ENCODE measurements at places on chromosomes 7 and 10.

- DNase-seq: no peak
Measured at GRCh38 chr10:1628757-1629156, 108.6 kb downstream of the ADARB2 start.

- DNase-seq: no peak
Measured at GRCh38 chr10:80288849-80289248, 609 bp downstream of the MAT1A start.

DNA sequence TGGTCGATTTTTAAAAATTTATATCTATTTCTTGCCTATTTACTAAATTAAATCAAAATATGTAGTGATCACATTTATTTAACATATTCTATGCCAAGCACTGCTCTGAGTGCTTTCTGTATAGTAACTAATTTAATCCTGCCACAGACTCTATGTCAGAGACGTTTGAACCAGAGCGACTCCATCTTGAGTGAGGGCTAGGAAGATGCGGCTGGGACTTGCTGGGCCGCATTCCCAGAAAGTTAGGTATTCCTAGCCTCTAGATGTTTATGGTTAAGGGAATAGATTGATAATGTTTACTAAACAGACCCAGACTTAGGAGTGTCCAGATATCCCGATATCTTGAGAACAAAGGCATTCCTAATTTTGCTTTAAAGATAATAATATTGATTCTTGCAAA is 3.2 kb upstream of the GSTO1 start:
- DNase-seq: no peak

GRCh38 chr10:28186887-28187578 is 115.8 kb downstream of the MPP7 start:
- no peak for DNase-seq

DNA sequence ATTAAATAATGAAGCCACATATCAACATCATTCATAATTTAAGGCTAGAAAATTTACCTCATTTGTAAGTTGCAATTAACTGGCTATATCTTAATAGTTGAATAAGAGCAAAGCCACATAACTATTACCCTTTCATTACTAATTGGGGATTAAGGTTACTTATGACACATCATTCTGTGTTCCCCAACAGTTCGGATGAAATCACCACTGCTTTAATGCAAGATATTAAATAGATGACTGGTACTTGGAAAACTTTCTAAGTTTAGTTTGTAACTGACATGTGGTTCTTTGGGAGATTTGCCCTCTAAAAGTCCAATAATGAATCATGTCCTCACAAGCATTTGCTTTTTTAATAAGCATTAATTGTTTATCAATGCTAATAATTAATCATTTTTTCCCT is 109.1 kb downstream of the MTERF1 start:
- DNase-seq: no peak

GRCh38 chr10:33382216-33382600 is 47.7 kb upstream of the NRP1 start:
- DNase-seq: no peak

- DNase-seq: no peak
Measured at GRCh38 chr7:5539013-5539411, 115.4 kb upstream of the TNRC18 start.

GRCh38 chr10:25747084-25747483 is 186.9 kb upstream of the MYO3A start:
- DNase-seq: no peak

DNA sequence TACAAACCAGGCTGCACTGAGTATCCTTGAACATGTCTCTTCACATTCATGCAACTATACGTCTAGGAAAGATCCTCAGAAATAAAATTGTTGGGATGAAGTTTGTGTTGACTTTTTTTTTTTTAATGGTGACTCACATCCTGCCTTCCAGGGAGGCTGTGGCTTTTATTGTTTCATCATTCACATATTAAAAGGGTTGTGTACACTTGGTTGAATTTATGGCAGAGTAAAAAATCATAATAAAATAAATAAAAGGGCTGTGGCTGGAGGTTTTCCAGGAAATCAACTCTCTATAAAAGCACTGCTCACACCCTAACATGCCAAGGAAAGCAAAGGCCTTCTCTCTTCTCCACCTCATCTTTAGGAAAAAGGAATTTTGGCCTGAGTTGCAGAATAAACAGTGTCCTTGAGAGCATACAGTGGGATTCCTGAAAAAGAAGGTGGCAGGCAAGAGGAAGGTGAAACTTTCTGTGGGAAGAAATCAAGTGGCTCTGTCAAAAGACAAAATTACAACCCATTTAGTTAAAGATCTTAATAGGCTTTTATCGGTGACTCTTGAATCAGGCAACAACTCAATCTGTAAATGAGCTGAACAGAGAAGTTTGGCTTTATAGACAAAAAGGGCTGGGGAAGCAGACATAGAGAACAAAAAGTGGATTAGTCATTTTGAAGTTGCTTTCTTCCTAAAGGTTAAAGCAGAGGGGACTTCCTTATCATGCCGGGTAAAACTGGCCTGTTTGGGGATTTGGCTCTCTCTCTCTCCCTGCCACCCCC is 41.6 kb upstream of the FHIP2A start:
- DNase-seq: no peak

- DNase-seq: no peak
Measured at GRCh38 chr10:81847675-81848074, 27.3 kb upstream of the NRG3 start.

DNA sequence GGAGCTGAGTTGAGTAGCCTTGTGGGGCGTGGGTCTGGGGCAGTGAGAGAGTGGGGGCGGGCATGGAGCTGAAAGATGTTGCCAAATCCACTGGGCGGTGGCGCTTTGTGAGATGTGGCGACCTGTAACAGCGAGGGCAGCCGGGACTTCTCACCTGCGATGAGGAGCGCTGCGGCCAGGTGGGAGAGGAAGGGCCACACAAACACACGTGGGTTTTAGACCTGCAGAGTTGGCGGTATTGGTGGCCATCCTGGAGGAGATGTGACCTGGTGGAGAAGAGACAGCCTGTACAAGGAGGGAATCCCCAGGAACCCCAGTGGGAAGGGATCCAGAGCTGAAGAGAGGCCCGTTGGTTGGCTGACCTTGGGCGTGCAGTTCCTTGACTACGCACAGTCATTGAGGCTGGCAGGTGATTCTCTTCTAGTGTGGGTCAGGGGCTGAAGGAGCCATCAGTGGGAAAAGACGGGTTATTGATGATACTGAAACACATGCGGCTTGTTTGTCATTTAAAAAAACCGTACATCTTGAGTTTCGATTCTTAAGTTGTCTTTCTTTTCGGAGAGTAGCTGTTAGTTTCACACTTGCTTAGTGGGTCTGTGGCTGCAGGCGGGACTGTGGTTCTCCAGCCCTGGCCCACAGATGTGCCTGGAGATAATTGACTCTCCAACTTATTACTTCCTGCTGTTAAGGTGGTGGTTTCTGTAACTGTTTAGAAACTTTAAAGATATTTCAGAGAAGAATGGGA is 2.4 kb downstream of the CHST12 start:
- no peak for DNase-seq

GRCh38 chr7:19491821-19492452 is 216.9 kb downstream of the POLR1F start:
- no peak for DNase-seq

- no peak for DNase-seq
Measured at GRCh38 chr10:93591065-93591808, 9.8 kb downstream of the RBP4 start.

- no peak for DNase-seq
Measured at GRCh38 chr10:119022846-119023552, 6.5 kb upstream of the NANOS1 start.

DNA sequence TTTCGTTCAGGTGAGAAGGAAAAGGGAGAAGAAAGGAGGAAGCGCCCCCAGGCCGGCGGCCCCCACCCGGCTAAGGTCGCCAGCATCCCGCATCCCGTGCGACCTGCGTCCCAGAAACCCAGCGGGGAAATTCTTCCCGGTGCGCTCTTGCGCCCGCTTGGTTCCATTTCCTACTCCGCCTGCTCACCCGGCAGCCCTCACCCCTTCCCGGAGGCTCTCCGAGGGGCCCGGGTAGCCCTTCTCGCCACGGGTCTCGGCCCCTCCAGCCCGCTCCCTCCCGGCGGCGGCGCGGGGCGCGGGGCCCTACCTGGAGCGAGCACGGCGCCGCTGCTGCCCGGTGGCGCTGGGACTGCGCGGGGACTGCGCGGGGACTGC is at the start of gene PRKCQ:
PRKCQ (minus strand) TSS at position 373 of the 375 bp plus-strand sequence. CDS start 65,141 bp downstream, outside the sequence.
- no peak for DNase-seq

- no peak for DNase-seq
Measured at GRCh38 chr7:36393826-36394225, 4.2 kb downstream of the ANLN start.

DNA sequence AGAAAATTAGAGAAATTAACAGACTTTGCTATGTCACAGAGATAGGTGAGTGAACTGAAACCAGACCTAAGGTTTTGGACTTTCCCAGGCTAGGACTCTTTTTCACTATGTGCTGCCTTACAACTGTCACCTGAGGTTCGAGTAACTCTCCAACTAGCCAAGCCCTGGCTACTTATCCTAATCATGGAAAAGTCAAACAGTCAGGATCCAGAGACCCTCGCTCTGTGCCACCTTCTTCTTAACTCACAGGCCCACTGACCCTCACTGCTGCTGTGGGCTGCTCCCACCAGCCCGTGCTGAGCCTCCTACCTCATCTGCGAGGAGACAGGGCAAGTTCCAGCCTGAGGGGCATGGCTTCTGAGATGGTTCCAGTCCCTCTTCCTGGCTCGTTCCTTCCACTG is 211.4 kb upstream of the KLF14 start:
- DNase-seq: no peak

GRCh38 chr7:99784007-99784406 is at the start of gene CYP3A4:
Gene CYP3A4 (minus strand): TSS chr7:99784184. CDS start chr7:99784081, 103 bp downstream.
- DNase-seq: no peak

DNA sequence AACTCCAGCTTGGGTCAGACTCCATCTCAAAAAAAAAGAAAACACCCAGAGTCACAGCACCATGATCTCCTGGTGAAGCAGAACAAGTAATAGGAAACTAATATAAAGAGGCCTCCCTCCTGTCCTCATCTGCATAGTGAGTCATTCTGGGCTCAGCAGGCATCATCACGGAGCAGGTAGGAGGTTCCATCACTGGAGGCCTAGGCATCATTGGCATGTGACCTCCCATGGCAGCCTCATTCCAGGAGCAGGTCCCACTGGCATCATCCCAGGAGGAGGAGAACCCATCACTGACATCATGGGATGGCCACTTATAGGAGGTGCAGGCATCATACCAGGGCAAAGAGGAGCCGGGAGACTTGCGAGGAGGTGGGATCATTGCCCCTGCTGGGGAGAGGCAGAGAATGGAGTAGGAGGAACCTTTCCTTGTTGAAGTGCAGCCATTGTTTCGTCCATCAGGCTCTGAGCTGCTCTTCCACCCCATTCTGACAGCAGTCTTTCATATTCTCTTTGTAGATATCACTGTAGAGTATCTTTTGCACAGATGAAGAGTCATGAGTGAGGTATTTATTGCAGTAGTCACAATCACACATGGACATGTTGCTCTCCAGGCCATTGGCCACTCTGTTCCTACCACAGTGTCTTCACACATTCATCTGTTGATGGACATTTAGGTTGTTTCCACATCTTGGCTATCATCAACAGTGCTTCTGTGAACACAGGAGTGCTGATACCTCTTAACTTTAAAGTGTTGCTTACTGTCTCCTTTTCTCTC is 73.8 kb downstream of the OSBPL3 start:
- DNase-seq: no peak

GRCh38 chr7:83271212-83272099 is 108.8 kb upstream of the PCLO start:
- DNase-seq: no peak

GRCh38 chr7:91201442-91202113 is 62.7 kb upstream of the FZD1 start:
- no peak for DNase-seq

DNA sequence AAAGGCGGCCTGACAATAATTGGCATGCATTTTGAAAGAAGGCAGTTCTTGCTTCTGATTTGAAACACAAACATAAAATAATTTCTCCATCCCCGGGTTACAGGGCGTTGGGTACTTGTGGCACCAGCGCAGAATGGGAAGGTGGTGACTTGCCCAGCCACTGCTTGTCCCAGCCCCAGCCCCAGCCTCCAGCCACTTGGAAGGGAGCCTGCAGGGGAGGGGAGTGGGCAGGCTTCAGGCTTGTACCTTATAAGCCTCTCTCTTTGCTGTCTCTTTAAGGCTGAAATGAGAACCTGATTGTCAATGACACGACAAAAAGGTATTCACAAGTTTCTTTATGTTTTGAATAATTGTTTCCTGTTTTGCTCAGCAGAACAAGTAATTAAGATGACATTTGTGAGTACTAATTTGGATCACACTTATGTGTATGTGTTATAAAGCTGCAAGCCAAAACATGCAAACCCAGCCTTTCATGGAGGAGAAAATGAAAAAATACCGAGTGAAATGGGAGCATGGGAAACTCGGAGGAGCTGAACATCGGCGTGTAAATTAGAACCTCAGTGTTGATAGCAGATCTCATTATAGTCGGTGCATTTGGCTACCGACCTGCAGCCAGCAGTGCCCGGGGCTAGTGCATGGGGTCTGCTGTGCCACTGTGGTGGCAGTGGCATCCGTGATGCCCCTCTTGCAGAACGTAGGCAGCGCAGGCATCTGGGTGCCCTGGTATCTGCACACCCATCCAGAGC is 129.9 kb downstream of the EBF3 start:
- DNase-seq: no peak

DNA sequence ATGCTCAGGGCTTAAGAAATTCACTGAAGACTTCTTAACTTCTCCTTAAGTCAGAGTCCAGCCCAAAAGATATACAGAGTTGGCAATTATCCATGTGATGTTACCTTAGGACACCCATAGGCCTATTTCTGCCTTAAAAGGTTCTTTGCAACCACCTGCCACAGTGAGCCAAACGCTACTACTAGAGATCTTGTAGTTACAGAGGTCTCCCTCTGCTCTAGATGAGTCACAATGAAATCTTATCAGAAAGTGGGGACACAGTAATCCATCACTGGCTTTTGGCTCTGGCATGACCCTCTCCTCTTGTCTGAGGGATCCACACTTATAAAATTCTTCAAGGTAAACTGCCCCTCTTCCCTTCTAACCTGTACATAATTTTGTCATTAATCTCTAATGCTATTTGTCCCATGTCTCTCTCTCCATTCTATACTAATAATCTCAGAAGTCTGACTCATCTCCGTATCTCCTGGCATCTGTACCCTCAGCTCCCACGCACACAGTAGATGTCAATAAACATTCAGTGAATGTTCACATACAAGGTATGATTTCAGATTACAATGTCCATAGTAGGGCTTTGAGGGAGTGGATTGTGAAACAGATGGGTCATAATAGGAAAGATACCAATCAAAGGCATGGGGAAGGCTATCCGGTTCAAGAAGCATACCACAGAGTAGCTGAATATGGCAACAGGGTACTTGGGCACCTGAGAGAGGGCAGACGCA is 112.1 kb downstream of the SGMS1 start:
- no peak for DNase-seq

- no peak for DNase-seq
Measured at GRCh38 chr10:6778992-6779701, 199.1 kb upstream of the PRKCQ start.

GRCh38 chr7:128000854-128001265 is 30.4 kb downstream of the LRRC4 start:
- no peak for DNase-seq

GRCh38 chr10:44161184-44161583 is 223.7 kb downstream of the CXCL12 start:
- no peak for DNase-seq

- no peak for DNase-seq
Measured at GRCh38 chr7:36746347-36746746, 22.1 kb upstream of the AOAH start.

GRCh38 chr7:105872491-105872890 is 3.9 kb downstream of the ATXN7L1 start:
- no peak for DNase-seq

All from stimulated activated CD8-positive, alpha-beta memory T cell treated with anti-CD3 and anti-CD28 coated beads, Interleukin-4, amount 100 ng/mL, for 1 hour (primary cell).